NCI-H146 (cell line): ENCODE measurements at places on chromosomes 6 and 20.

GRCh38 chr6:46816626-46817025, 23.4 kb downstream of the MEP1A start:
- DNase-seq: no peak

- DNase-seq: no peak
These were observed 403.7 kb downstream of the CDH26 start for GRCh38 chr20:60361761-60362395.

- no peak for DNase-seq
These were observed 17.5 kb downstream of the RIN2 start for GRCh38 chr20:19775353-19776253.

DNA sequence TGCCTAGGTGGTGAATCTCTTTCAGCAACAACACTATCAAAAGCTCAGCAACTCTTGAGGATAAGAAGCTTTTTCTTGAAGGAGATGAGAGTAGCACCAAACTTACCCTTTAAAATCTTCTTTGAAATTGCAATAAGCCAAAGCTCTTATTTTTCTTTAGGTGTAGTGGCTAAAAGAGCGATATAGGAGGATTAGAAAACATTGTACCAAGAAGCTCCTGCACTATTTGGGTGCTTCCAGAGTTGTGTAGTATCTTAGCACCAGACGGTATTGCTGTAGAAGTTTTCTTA, 1.2 kb downstream of the FUT9 start:
- no peak for DNase-seq

DNA sequence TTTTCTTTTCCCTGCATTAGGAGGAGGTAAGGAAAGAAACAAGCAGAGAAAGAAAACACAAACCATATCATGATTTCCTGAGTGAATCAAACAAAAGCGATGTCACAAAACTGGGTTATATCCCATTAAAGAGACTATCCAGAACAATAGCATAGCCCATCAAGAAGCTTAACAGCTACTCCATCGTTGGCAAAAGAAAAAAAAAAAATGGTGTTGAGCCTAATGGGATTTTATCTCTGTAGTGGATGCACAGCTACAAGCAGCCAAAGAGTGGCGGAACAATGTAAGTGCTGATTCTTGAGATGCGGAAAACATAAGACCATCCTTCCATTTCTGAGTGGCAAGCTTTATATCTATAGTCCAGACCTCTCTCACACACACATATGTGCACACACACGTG, 106.2 kb upstream of the NRSN1 start:
- no peak for DNase-seq

DNA sequence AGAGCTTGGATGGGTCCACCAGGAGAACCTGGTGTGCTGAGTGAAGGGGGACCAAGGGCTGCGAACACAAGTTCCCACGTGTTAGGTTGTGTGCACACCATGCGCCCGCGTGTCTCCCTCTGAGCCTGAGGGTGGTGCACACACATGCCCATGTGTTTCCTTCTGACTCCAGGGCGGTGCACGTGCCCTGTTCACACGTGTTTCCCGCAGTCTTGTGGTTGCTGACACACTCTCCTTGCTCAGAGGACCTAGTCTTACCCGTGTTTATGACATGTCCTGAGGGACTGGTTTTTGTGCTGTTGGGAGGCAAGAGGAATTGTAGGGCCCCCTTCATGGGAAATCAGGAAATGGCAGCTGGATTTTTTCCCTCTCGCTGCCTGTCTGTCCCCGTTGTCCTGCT, 36.3 kb upstream of the PCMTD2 start:
- DNase-seq: no peak
